ENCODE measurements at places on chromosomes 7 and 10.

DNA sequence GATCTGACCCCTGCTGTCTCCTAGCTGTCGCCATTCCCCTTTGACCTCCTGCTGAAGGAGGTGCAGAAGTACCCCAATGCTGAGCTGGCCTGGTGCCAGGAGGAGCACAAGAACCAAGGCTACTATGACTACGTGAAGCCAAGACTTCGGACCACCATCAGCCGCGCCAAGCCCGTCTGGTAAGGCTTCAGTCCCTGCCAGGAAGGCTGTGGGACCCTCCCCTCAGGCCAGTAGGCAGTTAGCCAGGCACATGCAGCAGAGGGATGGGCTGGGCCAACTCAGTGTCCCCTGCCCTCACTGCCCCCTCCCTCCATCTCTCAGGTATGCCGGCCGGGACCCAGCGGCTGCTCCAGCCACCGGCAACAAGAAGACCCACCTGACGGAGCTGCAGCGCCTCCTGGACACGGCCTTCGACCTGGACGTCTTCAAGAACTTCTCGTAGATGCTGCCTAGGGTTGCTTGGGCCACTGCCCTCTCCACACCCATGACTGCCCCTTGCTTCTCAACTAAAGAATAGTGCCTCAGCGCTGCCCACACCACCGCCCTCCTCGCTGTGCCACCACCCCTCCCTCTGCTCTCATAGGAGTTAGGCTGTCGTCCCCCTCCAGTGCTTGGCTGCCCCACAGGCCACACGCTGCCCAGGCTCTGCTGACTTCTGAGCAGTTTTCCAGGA lies 41.0 kb upstream of the ZMIZ2 start:
- DNase-seq, result no peak

DNA sequence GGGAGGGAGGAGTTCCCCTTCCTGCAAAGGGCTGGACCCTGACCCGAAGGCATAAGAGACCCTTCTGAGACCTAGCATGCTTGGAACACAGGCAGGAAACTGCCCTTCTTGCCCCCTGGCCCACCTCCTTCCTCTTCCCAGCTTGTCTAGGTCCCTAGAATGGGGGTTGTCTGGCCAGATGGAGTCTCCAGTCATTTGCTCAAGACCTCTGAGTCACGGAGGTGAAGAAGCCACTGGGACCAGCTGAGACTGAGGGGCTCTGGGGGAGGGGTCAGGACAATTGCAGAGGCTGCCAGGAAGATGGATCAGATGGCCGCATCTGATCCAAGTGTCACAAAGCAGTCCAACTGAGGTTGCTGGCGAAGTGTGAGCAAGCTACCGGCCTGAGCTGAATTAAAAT lies 46.2 kb downstream of the COL13A1 start:
- DNase-seq, result no peak

DNA sequence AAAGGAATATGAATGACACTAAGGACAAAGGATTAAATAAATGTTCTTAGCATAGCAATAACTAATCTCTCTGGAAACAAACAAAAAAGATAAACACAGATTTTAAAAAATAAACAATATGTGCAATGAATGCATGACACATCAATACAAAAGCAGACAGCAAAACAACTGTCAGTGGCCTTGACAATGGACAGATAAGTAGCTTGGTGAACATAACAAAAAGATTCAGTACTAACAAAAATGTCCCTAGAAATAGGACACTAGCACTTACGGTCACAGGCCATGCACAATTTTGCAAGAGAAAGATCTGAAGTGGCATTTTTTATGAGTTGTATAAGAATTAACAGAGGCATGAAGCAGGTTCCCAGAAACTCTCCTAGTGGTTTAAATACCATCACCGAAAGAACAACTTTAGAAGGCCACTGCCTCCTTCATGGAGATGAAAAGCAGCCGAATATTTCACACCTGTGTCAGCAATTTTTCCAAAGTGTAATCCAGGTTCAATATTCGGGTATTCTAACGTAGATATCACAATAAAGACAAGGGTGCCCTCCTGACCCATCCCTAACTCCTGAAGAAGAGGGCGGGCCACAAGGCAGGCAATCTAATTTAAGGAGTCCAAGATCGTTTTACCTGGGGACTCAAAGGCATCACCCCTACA lies 231.3 kb upstream of the MKLN1 start:
- no peak for DNase-seq

DNA sequence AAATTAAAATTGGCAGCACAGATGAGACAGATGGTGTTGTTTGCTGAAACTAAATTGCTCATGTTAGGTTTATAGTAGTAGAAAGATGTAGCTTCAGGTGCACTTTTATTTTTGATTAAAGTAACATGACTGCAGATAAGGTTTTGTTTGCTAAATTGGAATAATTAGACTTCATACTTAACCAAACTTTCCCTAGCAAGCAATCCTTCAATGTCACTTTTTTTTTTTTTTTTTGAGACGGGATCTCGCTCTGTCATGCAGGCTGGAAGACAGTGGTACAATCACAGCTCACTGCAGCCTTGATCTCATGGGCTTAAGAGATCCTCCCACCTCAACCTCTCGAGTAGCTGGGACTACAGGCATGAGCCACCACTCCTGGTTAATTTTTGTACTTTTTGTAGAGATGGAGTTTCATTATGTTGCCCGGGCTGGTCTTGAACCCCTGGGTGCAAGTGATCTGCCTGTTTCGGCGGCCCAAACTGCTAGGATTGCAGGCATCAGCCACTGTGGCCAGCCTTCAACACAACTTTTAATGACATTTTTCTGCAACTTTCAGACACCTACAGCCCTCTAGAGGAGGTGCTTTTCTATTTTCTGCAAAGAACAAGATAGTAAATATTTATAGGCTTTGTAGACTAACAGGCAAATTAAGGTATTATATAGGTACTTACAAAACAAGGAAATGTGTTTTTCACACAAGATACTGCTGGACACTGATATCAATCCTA lies 84.8 kb upstream of the CCNY start:
- no peak for DNase-seq

DNA sequence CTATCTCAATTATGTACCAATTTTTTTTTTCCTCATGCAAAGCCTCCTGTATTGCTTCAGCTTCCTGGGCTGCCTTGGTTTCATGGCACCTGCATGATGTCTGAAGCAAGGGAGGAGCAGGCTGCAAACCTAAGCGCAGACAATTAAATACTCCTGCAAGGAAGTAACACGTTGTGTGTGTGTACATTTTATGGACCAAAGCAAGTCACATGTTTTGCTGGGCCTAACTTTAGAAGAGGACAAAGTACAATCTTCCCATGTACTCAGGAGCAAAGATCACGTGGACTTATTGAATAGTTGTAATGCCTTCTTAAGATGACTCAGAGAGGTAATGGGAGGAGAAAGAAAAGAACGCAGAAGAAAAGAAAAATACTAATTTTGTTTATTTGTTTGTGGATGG lies 944.0 kb upstream of the C7orf33 start:
- DNase-seq, result no peak

DNA sequence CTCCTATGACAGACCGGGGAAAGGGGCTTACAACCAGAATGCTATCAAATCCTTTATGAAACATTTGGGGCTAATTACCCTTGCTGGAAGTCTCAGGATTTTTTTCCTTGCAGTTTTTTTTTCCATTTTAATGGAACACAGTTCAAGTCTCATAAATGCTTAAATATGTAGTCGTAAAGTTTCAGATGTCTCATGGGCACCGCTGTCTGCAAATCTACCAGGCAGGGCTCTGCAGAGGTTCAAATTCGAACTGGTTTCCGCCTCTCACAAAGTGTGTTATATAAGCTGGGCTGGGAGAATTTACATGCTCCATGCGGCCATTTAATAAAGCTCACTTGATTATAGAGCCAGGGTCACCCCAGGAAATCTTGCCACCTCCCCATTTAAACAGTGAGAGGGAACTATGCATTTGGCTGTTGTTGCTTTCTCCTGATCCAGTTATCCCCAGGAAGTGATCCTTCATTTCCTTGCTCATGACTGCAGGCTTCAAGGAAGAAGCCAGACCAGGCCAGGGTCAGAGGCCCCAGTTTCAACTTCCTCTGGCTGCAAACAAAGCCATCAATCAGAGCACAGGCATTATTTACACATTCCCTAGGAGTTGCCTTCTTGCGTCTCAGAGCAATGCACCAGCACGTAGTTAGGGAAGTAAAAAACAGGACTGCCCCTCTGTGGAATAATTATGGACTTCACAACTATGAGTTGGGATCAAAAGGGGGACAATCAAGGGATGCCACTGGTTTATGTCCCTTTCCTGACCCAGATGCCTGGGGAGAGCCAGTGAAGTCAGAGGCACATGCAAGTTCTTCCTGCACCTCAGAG lies 358.8 kb downstream of the PRPF18 start:
- DNase-seq, result no peak

DNA sequence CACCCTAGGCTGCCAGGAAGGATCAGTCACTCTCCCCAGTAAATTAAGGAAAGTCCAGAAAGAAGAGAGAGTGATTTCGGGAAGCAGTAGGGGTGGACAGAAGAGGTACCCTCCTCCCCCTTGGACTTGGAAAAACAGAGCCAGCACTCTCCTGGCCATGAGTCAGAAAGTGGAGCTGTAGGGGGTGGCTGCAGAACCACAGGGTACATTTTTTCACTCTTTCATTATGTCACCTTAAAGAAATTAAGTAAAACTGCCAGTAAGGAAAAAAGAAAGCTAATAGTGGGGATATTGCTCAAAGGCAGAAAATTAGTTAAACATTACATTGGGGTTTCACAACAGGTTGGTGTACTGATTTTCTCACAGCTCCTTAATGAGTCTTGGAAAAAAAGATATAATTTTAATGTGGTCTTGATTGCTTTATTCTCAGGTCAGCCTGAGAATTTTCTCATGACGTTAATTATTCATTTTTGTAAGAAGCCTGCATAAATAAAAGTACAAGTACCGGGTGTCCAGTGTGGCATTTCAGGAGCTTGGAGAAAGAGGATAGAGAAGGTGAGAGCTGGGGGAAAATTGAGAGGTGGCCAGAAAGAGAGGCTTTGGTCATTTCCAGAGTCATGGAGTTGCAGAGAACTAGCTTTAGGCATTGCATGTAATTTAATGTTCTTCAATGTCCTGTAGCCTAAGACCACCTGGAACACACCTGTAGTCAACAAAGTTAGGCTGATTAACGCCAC lies 23.2 kb upstream of the AOAH start:
- no peak for DNase-seq

DNA sequence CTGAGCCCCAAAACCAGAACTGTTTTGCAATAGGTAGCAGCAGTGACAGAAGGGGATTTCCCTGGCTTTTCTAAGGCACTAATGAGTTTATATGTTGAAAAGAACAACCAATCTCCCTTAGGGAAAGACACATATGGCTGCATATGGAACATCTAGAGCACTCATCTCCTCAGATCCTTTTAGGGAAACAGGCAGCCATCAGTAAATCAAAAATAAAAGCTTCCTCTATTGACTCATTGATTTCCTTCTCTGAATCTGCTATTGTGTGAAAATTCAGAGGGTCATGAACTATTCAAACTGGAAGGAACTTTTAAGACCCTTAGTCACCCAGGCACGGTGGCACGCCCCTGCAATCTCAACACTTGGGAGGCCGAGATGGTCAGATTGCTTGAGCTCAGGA lies 110.9 kb upstream of the NANOS1 start:
- no peak for DNase-seq

DNA sequence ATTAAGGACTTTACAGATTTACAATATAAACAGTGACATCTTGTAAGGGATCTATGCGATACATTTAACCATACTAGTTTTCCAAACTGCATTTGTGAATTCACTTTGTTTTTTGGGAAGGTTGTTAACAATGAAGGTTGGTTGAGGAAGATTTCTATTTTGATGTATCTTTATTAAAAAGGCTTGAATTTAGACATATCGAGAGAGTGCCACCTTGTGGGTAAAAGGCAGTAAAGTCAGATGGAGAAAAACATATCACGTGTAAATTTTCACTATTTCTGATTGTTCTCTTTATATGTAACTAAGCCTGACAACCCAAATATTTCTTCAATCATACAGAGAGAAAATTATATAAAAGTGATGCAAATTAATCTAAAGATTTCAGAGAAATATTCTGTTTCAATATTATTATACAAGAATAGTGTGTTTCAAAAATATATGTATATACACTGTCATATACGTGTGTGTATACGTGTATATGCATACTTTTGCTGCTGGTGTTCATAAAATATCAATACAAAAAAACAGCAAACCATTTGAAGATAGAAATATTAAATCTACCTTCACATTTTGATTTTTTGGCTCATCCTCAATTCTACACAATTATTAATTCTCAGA lies 988.6 kb downstream of the SORCS1 start:
- no peak for DNase-seq

DNA sequence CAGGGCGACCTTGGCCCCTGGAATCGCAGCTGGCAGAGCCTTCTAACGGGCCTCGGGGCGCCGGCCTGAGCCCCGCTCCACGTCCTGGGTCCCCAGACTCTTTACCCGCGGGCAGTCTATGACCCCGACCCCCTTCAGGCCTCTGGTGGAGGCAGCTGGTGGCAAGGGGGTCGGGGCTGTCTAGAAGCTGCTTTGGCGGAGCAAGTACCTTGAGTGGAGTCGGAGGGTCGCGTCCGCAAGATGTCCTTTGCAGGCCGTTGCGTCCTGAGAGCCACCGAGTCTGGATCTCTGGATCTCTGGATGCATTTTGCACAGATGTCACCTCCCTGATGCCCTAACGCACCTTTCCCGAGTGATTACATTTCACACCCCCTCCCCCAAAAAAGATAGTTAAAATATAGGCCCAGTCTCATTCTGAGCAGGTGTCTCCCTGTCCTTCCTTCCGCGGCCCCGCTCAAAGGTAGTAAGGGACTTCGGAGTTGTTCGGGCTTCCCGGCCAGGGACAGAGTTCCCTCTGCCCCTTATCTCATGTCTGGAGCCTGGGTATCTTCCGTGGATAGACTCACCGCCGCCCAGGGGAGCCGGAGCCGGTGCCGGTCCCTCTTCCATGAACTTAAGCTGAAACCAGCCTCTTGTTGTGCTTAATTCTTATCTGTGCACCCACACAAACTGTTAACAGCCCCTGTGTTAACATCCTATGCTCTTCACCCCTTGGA lies 457 bp downstream of the ACADSB start:
- peak; percentile 3 for DNase-seq

DNA sequence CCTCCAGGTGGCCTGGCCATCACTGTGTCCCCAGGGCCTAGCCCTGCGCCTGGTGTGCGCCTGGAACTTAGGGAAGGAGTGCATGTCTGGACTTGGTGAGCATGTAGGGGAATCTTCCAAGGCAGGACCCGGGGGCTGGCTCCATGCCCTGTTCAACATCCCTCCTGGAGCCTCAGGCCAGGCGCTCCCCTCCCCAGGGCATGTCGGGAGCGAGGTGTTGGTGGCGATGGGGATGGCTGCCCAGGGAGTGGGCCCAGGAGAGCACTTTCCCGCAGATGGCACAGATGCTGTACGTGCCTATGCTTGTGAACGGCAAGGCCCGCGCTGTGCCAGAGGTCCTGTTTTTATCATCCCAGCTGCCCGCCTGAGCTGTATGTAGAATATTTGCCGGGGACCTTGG lies 55.0 kb downstream of the CDH23 start:
- DNase-seq, result no peak

- DNase-seq, result no peak
These were observed 187.4 kb upstream of the GRB10 start for GRCh38 chr7:50970092-50970491.

GRCh38 chr7:70574314-70574834 lies 557.6 kb upstream of the GALNT17 start:
- no peak for DNase-seq
